RPMI7951 (cell line): ENCODE measurements at places on chromosomes 1 and 21. TPM values are rescaled to one million over a fixed set of nuclear protein-coding genes. Genes with fewer than 3 reads are reported as not detected.

- no peak for DNase-seq
These were observed 91.5 kb downstream of the MRPL39 start for GRCh38 chr21:25515484-25516405.

DNA sequence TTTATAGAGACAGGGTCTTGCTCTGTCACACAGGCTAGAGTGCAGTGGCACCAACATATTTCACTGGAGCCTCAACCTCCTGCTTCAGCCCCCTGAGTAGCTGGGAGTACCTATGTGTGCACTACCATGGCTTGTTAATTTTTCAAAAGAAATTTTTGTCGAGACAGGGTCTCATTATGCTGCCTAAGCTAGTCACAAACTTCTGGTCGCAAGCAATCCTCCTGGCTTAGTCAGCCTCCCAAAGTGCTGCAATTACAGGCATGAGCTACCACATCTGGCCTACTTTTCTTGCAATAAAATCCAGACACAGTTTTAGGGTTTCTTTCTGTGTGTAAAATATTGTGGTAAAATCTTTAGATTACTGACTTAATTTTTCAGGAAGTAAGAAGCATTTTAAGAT, 27.9 kb upstream of the NTPCR start:
- peak; percentile 79 for DNase-seq

GRCh38 chr21:36743008-36743407, 44.1 kb downstream of the SIM2 start:
- no peak for DNase-seq

DNA sequence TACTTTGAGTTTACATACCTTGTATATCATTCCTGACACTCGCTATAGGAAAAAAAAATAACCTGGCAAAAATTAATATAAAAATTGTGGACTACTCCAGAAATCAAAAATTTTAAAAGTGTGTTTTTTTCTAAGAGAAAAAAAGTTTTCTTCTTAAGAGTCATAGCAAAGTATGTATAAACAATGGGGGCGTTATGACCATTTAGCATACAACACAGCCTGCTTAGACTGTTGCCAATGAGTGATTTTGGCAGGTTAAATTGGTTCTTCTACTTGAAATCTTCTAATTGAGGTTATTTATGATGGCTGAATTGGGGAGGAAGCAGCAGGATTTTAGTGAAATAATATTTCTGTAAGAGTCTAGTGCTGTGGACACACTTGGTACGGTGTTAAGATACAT, 130.5 kb upstream of the USH2A start:
- DNase-seq, result no peak

GRCh38 chr1:204598319-204598969, 82.2 kb downstream of the MDM4 start:
- no peak for DNase-seq

GRCh38 chr1:74113333-74113732, 84.6 kb downstream of the LRRIQ3 start:
- DNase-seq, result no peak

DNA sequence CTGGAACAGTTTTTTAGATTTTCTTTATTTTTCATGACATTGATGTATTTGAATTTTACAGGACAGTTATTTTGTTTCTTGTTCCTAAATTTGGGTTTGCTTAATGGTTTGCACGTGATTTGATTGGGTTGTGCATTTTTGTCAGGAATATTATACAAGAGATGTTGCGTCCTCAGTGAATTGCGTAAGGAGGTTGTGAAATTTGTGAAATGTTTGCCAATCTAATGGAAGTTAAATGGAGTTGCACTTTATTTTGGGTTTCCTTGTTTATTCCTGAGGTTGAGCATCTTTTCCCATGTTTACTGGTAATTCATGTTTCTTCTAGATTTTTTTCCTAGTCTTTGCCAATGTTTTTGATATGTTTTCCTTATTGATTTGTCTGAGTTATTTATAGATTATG, 19.9 kb downstream of the ZNF648 start:
- no peak for DNase-seq

DNA sequence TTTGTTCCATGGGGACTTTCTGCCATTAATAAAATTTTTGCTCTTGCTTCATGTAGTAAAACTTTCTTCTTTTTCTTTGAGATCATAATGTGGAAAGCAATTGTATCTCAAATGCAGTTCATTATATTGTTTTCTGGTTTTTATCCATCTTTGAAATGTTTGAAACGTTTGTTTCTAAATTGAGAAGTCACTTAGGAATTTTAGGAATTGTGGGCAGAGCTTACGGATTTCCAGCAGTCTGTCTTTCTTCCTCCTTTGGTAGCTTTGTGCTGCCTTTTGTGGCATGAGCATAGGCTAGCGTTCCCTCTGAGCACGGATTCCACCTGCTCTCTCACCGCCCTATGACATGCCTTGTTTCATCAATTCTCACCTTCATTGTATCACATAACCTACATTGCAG, 2.9 kb upstream of the ST6GALNAC5 start:
- DNase-seq, result no peak

DNA sequence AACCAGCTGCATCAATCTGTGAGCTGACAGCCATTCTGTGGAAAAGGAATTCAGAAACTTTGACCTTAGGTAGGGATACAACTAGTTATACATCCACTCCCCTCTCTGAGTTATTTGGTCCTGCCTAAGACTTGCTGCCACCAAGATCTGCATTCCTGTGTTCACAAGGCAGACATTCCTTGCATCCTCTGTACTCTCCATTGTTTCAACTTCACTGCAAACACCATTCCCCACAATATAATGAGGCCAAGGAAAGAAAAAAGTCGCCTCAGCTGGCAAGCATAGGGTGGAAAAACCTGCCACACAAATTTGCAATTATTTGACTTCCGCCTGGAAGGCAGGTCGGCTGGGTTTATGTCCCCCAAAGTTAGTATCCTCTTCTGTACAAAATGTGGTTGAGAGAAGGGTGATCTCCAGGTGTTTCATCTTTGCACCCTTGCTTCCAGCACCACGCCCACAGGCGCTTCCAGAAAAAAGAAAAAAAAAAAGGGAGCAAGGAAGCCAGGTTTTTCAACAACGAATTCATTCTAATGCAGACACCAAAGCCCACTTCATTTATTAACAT, 676 bp upstream of the CTTNBP2NL start:
- DNase-seq, result no peak

DNA sequence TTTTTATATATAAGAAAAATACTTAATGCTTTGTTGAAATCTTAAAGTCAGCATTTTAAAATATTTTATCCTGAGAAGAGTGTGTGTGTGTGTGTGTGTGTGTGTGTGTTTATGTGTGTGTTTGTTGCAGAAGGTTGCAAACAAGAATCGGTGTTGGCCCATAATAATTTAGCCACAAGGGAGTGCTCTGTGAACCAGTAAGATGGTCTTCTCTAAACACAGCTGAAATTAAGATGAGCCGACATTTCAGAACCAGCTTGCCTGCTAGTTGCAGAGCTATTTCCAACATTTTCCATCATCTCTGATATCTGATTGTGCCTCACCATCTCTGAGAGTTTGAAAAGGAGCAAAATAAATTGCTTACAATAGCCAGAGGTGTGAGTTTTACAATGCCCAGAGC, 158.8 kb upstream of the SGIP1 start:
- DNase-seq, result no peak

GRCh38 chr1:90707363-90707710, 9.8 kb downstream of the BARHL2 start:
- peak; percentile 43 for DNase-seq

- peak; percentile 70 for DNase-seq
These were observed 46.1 kb upstream of the FBXO28 start for GRCh38 chr1:224067621-224068457.

DNA sequence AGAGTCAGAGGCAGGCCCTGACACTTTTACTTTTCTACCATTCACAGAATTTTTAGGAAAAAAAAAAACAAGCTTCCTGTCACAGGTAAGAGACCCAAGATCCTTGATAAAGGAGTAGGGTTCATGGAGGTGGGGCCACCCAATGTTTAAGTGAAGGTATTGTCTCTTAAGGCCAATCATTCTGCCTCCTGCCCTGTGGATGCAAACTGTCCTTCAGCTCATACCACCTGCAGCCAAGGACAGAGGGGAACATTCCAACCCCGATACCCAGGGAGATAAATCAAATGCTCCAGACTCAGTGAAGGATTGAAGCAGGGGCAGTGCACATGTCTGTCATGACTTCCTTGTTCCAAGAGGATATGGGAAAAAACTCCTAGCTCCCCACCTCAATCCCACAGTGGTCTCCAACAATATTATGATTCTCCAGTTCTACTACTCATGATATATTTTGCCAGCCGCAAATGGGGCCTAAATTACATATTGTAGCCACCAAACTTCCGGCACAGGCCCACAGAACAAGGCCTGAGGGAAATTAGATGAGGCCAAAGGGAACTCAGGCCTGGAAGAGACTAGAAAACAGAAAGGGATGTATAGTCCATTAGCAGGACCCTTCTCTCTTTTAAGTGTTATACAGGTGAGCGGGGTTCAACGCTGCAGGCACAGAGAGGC, 59.5 kb downstream of the TRABD2B start:
- DNase-seq, result no peak

Gene FAM72C
- 0.29 and 0.84 TPM in 2 replicates for total RNA-seq

Gene CYP4X1
- total RNA-seq, result 0.10 and 0.36 TPM in 2 replicates

Gene COL11A1
- 10.4 and 19.0 TPM in 2 replicates for total RNA-seq
